ENCODE measurements at places on chromosomes 11 and 22.
A peak's percentile ranks its signal among the peaks of the same experiment; 100 is the strongest.

- DNase-seq = no peak
These were observed 30.3 kb upstream of the FBLN1 start for GRCh38 chr22:45472426-45472825.

- no peak for DNase-seq
These were observed at the start of gene KRTAP5-10 for GRCh38 chr11:71565263-71565662. TSS of gene KRTAP5-10 (plus strand) at chr11:71565563. CDS start at chr11:71565588, 25 bp downstream.

DNA sequence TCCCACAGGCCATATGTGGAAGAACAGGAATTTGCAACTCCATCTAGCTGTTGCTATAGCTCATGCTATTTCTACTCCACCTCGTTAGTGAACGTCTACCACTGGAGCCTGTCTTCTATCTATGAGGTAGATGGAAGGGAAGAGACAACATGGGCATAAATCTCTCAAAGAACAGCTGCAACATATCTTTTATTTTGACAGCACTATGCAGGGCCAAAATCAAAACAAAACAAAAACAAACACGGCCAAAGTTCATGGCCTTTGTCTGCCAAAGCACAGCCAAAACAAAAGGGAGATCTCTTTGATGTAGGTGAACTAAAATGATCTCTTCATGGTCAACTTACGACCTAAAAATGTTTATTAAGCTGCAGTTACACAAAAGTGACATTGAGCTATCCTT lies 215.2 kb upstream of the MPPED2 start:
- DNase-seq = no peak

- DNase-seq = no peak
These were observed 6.7 kb upstream of the SLC6A5 start for GRCh38 chr11:20592741-20593140.

DNA sequence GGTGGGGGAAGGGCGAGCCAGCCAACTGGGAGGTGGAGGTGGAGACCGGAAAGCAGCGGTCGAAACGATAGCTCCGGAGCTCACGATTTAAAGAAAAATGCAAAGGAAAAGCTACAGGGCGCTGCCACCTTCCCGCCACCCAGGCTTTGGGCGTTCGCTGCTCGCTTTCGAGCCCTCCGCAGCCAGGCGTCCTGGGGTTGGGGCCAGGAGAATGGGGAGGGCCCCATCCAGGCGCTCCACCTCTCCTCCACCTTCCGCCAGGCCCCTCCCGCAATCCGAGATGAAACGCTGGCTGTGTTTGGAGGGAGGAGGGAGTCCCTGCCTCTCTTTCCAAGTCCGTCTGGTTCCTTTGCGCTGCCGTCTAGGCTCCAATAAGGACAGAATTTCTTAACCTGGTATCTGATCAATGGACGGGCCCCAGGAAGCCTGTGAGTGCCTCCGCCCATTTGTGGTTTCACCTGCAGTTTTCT lies 483 bp upstream of the ABTB2 start:
- peak; percentile 8 for DNase-seq

DNA sequence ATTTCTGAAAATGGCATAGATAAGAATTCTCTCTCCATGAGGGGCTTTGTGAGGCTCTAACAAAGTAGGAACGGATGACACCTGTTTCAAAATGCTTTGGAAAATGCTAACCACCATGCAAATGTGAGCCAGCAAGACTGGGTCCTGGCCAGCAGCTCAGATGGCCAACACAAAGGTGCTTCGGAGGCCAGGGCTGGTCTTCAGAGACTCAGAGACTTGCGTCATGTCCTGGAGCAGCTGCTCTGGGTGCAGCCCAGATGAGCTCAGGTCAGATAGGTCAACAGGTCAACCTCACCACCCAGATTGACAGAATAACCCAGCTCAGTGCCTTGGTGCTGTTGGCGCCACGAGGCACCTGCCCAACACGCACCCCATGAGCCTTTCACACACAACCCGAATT lies 12.0 kb upstream of the TMEM121B start:
- DNase-seq = no peak

GRCh38 chr11:124760205-124760652 lies 1.9 kb downstream of the ESAM start:
- no peak for DNase-seq

DNA sequence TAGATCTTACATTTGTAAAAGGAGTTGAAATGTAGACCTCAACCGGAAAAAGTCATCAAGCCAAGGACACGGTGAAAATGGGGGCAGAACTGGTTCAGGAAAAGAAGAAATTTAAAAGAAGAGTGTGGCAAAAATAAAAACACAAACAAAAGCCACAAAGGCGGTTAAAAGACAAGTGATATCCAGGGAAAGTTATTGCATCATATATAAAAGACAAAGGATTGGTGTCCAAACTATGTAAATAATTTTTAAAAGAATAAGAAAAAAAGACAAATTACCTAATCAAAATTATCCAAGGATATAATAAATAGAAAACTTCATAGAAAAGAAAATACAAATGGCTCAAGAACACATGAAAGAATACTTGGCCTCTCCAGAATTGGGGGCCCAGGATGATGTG lies 45.1 kb upstream of the OPCML start:
- no peak for DNase-seq

DNA sequence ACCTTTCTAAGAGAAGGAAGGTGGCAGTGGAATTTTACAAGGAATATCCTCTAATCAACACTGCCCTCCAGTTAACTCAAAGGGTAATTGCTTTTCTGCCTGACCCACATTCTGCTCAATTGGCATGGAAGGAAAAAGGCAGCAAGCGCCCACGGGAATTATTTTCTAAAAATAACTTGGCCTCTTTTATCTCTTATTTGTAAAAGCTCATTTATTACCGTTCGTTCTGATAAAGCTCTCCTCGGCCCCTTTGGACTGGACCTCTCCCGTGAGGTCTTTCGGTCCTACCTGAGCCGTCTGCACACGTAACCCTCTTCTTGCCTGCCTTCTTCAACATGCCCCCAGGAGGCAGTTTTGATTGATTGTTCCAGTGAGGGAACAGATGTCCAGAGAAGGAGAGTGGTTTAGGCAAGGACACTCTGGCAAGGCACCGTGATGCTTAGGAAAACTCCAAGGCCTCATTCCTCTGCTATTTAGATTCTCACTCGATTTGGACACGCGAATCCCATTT lies 53.2 kb upstream of the CRTAM start:
- no peak for DNase-seq

DNA sequence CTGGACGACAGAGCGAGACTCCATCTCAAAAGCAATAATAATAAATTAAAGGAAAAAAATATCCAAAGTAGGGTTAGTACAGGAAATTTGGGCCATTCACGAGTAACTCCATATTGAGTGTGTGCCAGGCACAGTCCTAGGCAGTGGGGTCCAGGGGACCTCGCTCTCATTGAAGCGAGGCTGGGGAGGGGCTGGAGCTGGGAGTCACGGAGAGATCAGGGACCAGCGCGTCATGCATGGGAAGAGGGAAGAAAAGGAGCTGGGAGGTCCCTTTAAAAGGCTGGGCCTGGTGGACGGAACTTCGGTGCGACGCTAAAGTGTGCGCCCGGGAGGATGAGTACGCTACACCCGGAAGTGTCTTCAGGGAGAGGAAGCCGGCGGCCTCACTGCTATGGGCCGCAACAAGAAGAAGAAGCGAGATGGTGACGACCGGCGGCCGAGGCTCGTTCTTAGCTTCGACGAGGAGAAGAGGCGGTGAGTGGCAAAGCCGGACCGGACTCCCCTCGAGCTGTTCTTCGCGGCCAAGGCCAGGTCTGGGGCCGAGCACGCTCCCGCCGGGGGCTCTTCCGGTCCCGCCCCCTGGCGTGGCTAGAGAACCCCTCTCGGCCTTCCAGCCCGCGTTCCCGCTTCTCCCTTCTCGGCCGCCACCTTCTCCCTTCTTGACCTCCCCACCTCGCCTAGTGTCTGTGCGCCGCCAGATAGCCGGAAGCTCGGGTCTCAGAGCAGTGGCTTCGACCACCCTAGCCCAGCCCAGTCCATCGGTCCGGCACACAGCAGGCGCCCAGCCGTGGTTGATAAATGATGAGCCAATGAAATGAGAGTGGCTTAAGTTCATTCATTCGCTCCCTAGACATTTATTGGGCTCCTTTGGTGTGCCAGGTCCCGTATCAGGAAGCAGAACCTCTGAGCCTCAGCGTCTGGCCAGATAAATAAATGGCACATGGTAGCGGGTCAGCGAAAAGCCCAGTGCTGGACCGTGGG lies at the start of gene NOL12:
NOL12 (plus strand) TSS at position 342 of the 981 bp plus-strand sequence; CDS start at position 392, 50 bp downstream.
- DNase-seq = peak; percentile 71

- DNase-seq = no peak
These were observed 472.3 kb downstream of the FAM181B start for GRCh38 chr11:82261367-82261766.

DNA sequence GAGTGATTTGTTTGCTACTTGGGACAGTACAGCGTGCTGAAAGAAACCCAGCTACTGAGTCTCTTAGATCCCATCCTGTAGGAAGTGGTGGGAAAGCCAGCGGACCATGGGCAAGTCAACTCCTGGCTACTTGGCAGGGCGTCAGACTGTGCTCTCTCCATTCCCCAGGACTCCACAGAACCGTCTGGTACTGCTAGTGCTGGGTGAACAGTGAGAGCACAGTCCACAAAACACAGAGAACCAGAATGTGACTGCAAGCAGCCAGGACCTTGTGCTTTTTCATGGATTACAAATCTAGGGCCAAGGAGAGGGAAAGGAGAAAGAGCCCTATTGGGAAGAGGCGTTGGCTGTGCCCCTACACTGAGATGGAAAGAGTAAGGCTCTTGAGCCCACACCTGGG lies 10.2 kb downstream of the BID start:
- DNase-seq = no peak

GRCh38 chr11:69060806-69061712 lies 12.3 kb downstream of the TPCN2 start:
- DNase-seq = no peak

DNA sequence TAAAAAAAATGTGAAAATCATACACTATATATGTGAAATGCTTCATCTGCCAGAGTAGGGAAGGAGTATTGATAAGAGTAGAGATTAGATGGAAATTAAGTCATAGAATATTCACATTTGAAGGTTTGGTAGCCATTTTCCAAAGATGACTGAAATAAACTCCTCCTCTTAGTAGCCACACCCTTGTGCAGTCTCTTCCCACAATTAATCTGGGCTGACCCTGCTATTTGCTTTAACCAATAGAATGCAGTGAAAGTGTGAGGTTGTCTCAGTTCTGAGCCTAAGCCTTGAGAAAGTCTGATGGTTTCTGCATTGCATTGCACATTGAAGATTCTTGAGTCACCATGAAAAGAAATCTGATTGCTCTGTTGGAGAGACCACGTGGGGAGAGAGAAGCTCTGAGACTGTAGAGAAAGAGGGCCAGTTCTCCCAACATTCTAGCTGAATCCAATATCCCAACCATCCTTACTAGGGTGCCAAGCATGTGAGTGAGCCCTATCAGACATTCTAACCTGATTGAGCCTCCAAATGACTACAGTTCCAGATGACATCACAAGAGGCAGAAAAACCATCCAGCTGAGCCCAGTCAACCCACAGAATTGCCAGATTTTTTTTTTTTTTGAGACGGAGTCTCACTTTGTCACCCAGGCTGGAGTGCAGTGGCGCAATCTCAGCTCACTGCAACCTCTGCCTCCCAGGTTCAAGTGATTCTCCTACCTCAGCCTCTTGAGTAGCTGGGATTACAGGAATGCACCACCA lies 29.4 kb upstream of the CAPRIN1 start:
- DNase-seq = no peak
